Common myeloid progenitor, CD34-positive (primary cell): ENCODE measurements at places on chromosomes 3 and 15.

DNA sequence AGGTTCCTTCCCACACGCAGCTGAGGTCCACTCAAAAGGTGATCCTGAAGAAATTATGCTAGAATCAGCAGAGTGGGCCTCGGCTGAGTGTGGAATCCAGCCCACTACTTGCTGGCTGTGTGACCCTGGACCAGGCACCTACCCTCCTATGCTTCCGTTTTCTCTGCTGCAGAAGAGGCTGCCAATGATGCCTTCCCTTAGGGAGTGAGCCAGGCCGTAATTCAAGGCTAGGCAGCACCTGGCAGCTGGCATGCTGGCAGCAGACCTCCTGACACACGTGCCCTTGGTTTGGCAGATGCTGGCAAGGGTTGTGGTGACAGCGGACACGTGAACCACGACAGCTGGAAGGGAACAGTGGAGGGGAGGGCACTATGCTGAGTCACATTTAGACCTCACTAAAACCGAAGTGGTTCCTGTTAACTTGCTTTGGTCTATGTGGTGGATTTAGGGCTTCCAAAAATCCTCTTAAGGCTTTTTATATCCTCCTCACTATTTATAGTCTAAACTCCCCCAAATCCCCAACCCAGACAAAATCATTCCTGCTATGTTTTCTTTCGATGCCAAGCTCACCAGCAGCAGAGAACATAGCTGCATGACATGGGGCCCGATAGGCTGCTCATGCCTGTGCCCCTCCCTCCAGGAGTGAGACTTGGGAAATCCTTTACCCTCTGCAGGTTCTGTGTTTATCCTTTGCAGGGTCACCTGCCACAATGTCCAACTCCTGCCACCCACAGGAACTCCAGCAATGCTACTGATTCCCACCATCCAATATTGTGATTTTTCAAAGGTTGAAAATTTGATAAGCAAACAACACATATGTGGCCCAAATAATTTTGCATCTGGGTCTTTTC is 10.6 kb upstream of the PCSK6 start:
- peak; percentile 99 for DNase-seq

GRCh38 chr3:68876112-68876713 is 56.1 kb downstream of the TAFA4 start:
- DNase-seq, result peak; percentile 64

DNA sequence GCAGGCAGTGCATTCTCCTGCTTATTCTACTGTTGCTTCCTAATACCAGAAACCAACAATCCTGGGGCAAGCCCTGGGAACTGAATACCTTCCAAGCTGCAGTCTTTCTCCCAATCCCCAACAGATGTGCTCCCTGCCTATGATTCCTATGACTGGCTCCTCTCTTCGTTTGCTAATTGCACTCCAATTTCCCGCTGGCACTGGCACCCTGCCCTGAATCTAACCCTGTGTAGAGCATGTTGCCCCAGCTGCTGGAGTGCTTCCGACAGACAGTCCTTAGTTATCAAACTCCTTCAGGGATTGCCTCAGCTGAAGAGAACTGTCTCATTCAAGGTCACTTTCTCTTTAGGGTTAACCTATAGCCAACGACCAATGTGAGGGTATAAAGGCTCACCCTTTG is 214.1 kb downstream of the NECTIN3 start:
- no peak for DNase-seq

- DNase-seq, result no peak
Measured at GRCh38 chr3:149091983-149092382, 5.7 kb upstream of the HLTF start.

DNA sequence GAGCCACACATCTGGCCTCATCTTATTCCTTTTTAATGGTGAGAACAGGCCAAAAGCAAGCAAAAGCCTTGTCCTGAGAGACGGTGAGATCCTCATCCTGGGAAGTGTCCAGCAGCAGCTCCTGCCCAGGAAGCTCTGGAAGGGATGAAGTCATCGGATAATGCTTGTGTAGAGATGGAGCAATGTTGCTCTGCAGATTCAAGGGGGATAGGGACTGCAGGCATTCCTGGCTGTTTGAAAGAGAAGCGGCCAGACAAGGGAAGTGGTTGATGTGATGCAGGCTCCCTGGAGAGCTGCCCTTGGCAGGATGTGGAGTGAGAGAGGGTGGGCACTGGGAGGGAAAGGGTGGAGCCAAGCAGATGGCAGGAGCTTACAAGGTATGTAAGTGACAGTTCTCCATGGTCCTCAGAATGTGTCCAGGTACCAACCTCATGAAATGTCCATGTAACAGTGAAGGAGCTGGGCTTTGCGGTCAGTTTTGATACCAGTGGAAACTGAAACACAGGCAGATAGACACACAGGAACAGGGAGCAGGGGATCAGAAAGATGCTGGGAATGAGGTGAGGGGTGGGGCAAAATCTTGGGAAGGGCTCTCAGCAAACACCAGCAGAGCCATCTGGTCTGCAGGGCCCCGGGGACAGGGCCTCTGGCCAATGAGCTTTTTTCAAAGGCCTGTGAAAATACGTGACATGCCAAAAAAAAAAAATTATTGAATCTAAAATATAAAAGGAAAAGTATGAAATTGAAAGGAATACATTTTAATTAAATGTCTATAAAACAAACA is 32.2 kb upstream of the LACTB start:
- no peak for DNase-seq
